NCI-H1436 treated with DMSO at 0.1 percent for 48 hours (cell line): ENCODE measurements at places on chromosomes 16 and 17.

GRCh38 chr17:10041287-10041612, 136.2 kb upstream of the RCVRN start:
- no peak for DNase-seq

DNA sequence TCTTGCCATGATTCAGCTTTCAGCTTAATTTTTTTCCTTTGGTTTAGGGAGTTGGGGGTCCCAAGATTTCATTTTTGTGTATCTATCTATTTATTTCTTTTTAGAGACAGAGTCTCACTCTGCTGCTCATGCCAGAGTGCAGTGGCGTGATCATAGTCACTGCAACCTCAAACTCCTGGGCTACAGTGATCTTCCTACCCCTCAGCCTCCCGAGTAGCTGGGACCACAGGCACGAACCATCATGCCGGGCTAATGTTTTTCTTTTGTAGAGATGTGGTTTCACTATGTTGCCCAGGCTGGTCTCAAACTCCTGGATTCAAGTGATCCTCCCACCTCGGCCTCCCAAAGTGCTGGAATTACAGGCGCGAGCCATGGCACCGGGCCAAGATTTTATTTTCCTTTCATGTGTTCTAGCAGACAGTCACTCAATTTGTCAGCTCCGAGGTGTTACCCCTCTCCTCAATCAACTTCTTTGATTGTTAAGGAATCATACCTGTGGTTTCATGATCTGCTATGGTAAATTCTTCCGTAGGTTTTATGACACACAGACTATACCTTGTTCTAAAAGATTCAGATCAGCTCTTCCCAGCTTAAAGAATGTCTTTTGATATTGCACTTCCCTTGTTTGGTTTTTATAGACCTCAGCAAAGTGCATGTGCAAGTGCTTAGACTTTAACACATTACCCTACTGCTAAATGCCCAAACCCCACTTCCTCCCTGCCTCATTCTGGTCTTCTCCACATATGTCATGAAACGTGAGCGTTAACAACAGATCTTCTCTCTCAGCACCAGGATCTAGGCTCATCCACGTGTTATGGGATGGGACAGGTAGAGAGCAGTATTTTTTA, 13.0 kb downstream of the UNC45B start:
- DNase-seq, result no peak

DNA sequence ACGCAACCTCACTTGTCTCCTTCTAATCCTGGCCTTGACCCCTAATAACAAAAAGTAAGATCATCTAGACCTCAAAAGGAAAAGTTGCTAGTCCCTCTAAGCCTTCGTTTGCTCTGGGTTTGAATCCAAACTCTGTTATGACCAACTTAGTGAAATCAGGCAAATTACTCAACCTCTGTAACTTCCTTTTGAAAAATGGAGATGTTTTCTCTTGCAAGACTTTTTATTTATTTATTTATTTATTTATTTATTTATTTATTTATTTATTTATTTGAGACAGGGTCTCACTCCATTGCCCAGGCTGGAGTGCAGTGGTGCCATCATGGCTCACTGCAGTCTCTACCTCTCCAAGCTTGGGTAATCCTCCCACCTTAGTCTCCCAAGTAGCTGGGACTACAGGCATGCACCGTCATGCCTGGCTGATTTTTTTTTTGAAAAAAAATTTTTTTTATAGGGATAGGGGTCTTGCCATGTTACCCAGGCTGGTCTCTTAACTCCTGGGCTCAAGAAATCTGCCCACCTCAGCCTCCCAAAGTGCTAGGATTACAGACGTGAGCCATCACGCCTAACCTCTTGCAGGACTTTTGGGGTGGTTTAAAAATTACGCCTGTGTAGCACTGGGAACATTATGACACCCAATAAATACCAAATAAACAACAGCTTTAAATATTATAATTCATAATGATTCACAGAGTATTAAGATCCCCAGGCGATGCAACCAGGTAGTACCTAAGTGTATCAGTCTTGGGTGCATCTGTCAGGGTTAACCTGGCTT, 63.4 kb downstream of the PITPNC1 start:
- no peak for DNase-seq

DNA sequence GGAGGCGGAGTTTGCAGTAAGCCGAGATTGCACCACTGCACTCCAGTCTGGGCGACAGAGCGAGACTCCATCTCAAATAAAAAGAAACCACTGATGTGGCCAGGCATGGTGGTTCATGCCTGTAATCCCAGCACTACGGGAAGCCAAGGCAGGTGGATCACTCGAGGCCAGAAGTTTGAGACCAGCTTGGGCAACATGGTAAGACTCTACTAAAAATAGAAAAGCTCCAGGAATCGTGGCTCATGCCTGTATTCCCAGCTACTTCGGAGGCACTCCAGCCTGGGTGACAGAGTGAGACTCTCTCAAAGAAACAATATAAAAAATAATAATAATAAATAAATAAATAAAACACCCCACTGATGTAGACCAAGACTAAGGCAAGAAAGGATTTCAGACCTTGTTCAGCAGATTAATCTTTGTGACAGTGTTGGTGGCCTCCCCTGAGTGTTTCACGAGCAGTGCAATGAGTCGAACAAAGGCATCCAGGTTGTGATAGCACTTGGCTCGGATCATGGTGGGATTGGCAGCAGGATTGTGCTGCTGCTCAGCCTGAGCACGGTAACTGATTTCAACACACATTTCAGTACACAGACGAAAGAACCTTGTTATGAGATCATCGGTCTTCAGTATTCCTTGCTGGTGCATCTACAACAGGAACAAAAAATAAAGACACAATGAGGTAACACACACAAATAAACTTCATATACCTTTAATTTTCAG, 18.6 kb downstream of the SETD6 start:
- DNase-seq, result no peak

DNA sequence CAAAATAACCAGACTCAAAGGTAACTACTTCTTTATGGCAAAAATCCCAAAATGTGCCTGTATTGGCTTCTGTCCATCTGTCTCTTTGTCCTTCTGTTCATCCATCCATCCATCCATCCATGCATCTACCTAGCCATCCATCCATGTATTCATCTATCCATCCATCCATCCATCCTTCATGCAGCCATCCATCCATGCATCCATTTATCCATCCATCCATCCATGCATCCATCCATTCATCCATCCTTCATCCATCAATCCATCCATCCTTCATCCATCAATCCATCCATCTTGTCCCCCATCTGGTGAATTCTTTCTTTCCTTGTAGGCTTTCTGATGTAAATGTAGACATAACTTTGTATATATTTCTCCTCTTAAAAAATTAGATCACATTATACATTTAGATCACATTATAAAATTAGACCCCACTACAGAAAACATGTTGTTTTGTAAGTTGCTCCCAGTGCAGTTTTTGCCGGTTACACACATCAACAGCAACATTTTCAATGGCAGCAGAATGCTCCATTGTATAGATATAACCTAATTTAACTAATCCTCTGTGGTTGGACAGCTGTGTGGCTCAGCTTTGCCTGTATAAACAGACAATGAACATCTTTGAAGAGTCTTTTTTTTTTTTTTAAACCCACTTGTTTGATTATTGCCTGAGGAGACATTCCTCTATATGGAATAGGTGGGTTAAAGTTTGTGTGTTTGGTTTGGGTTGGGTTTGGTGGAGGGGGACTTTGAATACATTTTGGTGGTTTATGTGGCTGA, 72.0 kb downstream of the MSI2 start:
- DNase-seq, result no peak

GRCh38 chr17:42578282-42578869, 847 bp upstream of the PSMC3IP start:
- DNase-seq, result peak; percentile 57
